ENCODE measurements at places on chromosomes 4 and X. TPM values are rescaled to one million over a fixed set of nuclear protein-coding genes. Genes with fewer than 3 reads are reported as not detected.

The STATH gene
- not detected for total RNA-seq

The TREX2 gene
- 1.2 TPM for total RNA-seq

The P2RY8 gene
- total RNA-seq: not detected

GRCh38 chrX:135275973-135276372 is 24.1 kb downstream of the ETDA start:
- no peak for DNase-seq

- DNase-seq: no peak
Observed at GRCh38 chrX:46325312-46325877, 219.8 kb downstream of the ZNF674 start.

- no peak for DNase-seq
Observed at GRCh38 chrX:13235930-13236329, 83.9 kb downstream of the ATXN3L start.

GRCh38 chrX:122584981-122585380 is 599.1 kb upstream of the GRIA3 start:
- DNase-seq: no peak

GRCh38 chrX:130893356-130894085 is 9.5 kb downstream of the ENOX2 start:
- DNase-seq: no peak

DNA sequence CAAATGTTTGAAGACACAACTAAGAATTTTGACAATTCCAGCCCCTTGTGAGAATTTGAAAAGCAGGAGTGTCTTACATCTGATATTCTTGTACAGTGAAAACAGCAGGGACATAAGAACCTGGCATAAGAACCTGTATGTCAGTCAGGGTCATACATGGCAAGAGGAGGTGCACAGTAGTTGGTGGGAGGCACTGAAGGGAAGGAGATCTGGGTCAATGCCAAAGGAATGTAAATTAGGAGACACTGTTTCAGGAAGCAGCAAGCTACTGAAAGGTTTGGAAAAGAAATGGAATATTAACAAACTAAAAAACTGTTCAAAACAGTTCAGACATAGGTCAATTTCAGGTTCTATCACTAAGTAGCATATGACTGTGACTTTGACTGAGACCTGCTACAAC is 25.0 kb upstream of the SPP1 start:
- DNase-seq: no peak
